SK-N-SH (cell line): ENCODE measurements at places on chromosomes 5 and 9.

GRCh38 chr5:172396220-172396619 lies 58.1 kb downstream of the SH3PXD2B start:
- DNase-seq = no peak

DNA sequence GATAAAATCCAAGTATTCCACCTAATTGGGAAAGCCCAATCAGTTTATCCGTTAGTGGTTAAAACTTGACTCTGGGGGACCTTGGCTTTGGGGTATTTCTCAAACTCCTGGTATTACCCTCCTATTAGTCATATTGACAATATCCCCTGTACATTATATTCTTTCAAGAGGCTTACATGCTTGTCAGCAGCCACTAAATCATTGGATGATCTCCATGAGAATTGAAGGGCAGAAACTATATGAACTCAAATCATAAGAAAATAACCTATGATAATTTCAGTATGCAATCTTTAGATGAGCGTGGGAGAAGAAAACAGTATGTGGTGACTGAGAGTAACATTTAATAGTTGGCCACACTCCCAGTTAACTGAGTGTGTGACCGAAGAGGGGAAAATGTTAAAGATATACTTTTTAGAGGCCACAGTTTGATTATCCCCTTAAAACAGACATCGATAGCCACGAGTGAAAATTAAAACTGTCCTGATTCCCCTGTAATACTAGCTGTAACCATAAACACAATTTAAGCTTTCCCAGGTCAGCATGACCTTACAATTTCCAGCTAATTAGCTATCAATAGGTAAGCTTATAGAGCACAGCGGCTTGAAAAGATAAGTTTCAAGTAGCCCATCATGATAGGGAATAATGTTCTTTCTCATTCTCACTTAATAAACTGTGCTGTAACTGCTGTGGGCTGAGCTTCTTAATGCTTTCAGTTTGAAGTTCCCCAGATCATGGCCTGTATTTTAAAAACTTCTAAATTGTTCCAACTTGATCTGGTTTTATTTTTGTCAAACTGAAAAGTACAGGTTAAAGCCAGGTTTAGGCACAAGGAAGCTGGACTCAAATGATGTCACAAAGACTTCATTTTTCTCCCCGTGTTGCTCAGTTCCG lies 58.6 kb downstream of the PUM3 start:
- no peak for DNase-seq

- DNase-seq = no peak
These were observed 34.2 kb upstream of the TRPC7 start for GRCh38 chr5:136399527-136399926.

GRCh38 chr5:31581498-31582099 lies 49.5 kb downstream of the C5orf22 start:
- DNase-seq = peak; percentile 39

DNA sequence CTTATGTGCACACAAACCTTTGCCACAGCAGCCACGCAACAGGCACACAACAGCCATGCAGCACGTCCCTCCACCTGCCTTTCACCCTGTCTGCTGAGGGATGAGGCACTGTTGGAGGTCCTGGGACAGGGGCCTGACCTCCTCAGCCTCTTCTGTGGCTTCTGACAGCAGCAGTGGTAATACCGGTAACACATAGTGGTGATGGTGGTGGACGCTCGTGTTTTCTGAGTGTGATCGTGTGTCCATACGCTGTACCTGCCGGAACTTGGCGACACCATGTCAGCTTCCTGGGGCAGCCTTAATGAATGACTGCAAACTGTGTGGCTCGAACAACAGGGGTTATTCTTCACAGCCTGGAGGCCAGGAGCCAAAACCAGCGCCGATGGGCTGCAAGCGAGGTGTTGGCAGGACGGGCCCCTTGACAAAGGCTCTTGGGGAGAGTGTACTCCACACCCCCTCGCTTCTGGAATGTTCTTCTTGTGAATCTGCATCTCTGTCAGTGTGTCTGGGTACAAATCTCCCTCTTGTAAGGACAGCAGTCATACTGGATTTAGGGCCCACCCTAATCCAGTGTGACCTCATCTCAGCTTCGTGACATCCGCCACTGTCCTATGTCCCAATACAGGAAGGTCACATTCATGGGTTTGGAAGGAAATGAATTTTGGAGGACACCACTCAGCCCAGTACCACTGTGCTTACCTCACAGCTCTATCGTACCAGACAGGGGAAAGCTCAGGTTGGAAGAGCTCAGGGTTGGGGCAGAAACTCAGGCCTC lies 55.3 kb upstream of the EXOC3 start:
- DNase-seq = no peak

DNA sequence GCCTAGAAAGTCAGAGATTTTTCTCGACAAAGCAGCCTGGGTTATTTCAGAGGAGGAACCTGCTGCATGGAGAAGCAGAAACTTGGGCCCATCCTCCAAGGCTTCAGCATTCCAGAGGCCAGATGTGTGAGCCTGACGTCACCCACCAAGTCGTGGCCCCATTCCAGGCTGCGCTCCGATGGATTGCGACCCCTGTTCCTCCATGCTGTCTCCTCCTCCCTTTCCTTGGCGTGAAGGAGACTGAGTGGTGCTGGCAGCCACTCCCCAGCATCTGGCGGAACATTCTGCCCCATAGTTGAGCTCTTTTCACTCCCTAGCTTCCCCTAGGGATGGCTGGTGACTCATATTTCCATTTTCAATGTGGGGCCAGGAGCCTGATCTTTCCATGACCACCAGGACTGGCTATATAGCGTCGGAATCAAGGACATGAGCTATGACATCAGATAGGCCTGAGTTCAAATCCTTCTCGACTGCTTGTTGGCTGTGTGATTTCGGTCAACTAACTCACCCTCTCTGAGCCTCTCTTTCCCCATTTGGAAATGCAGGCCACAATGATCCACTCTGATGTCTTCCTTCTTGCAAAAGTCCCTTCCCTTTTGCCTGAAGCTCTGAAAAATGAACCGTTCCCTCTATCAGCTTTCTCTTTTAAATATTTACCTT lies 24.5 kb upstream of the DUSP1 start:
- DNase-seq = no peak

GRCh38 chr9:37152365-37152764 lies 32.0 kb downstream of the ZCCHC7 start:
- DNase-seq = no peak

GRCh38 chr9:86700629-86701028 lies 246.7 kb downstream of the GAS1 start:
- no peak for DNase-seq

- DNase-seq = peak; percentile 72
These were observed 547 bp downstream of the NIPBL start for GRCh38 chr5:36876965-36877666.

- DNase-seq = no peak
These were observed 203.0 kb upstream of the VLDLR start for GRCh38 chr9:2418619-2419018.

GRCh38 chr5:96142786-96143434 lies 181.3 kb upstream of the ELL2 start:
- DNase-seq = no peak
